ENCODE measurements at places on chromosomes 6 and 20. TPM values are rescaled to one million over a fixed set of nuclear protein-coding genes. Genes with fewer than 3 reads are reported as not detected.

GRCh38 chr6:82570083-82570482 is 206.5 kb downstream of the TPBG start:
- DNase-seq = peak; percentile 17

GRCh38 chr6:31186052-31186734 is 15.7 kb upstream of the POU5F1 start:
- no peak for DNase-seq

DNA sequence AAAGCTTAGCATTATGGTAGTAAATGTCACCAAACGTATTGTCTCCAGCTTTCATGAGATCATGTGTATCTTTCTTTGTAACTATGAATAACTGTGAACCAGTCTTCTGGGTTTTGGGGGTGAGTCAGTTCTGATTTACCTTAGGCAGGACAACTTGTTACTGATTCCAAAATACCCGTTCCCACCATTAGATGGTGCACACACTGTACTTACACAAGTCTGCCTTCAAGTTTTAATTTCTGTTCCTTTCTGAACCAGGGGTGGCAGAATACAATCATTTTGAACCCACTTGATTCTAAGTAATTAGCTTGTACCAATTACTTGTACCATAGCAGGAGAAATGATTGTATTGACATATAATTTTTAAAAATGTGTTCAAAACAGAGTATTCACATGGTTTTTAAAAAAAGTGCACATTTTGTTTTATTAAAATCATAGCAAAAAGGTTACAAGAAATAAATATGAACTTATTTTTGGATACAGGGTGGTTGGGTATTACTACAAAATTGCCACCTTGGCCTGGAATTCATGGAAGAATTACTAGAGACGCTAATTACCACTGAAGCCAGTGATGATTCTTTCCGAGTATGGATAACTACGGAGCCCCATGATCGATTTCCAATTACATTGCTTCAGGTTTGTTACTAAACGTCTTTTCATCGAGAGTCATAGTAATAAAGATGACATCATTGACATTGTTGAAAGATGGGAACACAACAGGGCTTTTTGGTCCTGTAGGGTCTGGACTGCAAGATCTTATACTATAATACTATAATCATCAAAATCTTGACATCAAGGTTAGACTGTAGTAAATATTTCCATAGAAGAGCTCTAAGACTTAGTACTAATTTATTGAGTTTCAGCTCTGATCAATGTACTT is 75.2 kb upstream of the GLP1R start:
- DNase-seq = peak; percentile 63

GRCh38 chr20:23147647-23147963 is 61.5 kb upstream of the CD93 start:
- DNase-seq = no peak

DNA sequence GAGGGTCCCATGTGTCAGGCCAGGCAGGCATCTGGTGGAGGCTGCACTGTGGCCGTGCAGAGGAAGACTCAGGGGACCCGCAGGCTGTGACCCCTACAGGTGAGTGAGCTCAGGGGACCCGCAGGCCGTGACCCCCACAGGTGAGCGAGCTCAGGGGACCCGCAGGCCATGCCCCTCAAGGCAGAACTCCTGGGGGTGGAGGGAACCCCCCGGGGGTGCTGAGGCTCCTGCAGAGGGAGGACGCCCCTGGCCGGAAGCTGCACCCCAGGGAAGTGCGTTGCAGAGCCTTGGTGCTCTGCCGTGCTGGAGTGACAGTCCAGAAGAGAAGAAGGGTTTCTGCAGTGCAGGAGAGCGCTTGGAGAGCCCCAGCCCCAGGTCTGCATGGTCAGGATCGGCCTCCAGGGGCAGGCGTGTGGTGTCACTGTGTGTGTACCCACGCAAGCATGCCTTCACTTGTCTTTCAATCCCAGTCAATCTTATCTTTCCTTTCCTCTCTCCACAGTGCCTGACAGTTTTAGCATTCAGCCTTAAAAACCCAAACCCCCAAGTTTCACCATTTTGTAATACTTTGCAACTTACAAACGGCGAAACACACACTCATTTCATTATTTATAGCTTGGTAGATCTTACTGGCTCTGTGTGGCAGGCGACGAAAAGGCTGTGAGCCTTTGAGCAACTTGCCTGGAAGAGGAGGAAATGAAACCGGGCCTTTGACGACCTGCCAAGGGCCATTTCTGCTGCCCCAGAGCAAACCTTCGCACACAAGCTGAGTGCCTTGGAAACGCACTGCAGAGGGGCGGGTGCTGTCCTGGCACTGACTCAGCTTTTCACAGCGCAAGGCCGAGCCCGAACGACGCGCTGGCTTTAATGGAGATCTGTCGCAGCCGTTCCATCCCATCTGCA is 101.4 kb upstream of the AGPAT4 start:
- DNase-seq = peak; percentile 57

GRCh38 chr6:54719131-54719530 is 127.4 kb upstream of the FAM83B start:
- DNase-seq = no peak

DNA sequence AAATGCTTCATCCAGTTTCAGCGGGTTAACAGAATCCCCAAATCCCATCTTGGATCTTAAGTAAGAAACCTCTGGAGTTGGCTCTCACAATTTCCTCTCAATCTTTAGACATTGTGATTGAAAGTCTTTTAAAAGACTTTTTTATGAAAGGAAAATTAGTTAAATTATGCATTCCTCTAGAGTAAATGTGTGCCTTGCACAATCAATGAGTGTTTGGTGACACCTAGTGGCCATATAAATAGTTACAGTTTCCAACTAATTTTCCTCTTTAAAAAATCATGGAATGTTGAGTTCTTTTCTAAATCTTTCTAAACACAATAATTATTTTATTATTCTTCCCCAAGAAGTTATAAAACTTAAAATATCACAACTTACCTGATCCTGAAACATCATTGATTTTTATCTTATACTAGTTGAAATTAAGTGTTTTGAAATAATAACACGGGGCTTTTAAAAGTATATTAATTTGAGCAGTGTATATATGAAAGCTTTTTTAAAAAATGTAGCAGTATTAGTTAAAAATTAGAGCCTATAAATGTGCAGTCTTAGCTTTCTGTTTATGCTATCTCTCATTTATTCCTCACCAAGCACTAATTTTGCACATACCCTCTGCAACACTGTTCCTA is 66.4 kb downstream of the PKHD1 start:
- DNase-seq = peak; percentile 55

- no peak for DNase-seq
These were observed 324.7 kb upstream of the RUNX2 start for GRCh38 chr6:45003387-45003786.

GRCh38 chr20:61891916-61892649 is 173.6 kb downstream of the TAF4 start:
- no peak for DNase-seq

DNA sequence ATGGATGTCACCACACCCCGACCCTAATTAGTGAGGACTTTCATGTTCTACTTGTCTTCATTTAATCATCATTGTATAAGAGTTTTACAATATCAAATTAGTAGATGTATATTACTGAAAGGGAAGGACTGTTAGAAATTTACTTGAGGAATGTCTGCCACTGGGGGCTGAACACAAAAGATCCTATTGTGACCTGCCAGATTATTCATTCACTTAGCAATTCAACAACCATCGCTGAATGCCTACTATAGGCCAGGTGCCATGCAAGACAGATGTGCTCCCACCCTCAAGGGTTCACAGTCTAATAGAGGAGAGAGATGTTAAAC is 8.0 kb upstream of the RBCK1 start:
- DNase-seq = no peak

- DNase-seq = peak; percentile 61
These were observed 116.3 kb downstream of the ANKRD60 start for GRCh38 chr20:58112017-58112781.

- DNase-seq = no peak
These were observed 49.3 kb downstream of the PHIP start for GRCh38 chr6:79028641-79029314.

DNA sequence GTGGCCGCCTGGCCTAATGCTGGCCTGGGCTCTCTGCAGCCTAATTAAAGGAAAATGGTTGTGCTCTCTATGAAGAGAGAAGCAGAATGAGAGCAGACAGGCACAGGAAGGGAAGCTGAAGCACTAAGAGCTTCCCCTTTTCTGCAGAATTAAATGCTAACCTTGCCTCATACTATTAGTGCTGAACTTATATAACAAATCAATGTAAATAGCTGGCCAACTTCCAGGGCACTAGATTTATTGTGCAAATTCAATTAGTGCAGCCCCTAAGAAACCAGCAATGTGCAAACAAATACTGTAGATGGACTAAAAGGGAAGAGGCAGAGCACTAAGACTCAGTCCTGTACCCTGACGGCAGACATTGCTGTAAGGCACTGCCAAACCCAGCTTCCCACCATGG is 36.1 kb upstream of the INSM1 start:
- no peak for DNase-seq

- no peak for DNase-seq
These were observed 27.8 kb upstream of the KIF16B start for GRCh38 chr20:16601047-16601446.

DNA sequence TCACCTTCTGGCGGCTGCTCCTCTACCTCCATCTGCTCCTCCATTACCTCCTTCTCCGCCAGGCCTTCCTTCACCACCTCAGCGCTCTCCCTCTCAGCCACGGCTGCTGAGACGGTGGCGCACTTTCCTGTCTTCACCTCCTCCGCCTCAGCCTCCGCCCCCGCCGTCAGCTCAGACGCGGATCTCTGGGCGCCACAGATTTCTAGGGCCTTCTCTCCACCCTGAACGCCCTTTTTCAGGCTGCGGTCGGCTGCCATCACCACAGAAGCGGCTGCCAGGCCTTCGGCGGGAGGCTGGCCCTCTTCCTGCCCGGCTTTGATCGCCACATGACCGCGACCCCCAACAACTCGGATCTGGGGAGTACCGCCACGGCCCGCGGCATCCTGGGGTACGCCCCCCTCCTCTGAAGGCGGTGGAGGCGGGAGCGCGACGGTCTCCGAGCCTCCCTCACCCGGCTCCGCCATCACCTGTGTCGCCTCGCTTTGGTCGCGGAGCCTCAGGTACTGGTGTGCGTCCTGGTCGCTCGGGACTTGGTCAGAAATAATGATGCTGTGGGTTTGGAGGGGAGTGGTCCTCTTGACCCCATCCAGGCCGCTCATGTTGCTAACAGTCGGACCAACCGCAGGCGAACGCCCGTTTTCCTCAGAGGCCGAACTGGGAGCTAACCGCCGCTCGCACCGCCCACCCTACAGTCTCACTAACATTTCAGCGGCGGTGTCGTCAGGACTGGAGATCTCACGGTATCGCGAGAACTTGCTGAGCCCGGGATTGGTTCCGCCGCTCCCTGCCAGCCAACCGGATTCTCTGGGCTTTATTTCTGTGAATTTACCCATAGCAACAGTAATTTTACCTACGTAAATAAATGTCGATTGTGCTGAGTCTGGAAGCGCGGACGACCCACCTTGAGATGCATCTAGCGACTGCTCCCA is at the start of gene TSPYL1:
TSS of gene TSPYL1 (minus strand) at position 699 of the 929 bp plus-strand sequence. CDS start at position 599, 100 bp downstream.
- DNase-seq = peak; percentile 97

DNA sequence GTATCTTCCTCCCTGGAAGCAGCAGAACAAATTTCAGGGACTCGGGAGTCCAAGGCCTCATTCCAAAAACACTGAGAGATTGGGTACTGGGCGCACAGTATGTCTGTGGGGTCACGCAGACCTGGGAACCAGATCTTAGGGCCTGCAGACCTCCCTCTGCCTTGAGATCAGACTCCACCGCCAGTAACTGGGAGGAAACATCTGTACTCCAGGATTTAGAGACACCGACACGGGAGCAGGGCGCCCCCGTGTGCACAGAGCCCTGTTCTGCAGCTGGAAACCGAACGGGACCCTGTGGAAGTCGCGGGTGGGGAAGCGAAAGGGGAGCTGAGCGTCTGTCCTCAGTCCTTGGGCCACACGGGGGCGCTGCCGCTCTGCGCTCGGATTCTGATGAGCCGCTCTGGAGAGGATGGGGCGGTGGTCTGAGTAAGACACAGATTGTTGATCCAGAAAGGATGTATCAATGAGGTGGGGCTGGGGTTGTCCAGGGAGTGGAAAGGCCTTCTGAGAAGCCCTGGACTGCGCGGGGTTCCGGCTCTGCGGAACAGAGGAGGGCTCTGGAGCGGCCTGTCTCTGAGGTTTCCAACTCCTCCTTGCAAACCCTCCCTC is 35.7 kb upstream of the HLA-E start:
- peak; percentile 97 for DNase-seq

GRCh38 chr6:83952830-83953229 is 80.7 kb upstream of the MRAP2 start:
- DNase-seq = no peak

Gene DSN1
- 42.4 TPM for total RNA-seq

Gene SLC26A8
- not detected for total RNA-seq

Gene COL9A3
- 11.7 TPM for total RNA-seq

Gene CALHM4
- not detected for total RNA-seq

Gene KCNB1
- 0.81 TPM for total RNA-seq

Gene CCN6
- not detected for total RNA-seq

Gene CASS4
- total RNA-seq = 0.28 TPM

Gene MEI4
- total RNA-seq = not detected

Gene ADGRB3
- total RNA-seq = 7.7 TPM

Gene RNF182
- 20.7 TPM for total RNA-seq

Gene EZR
- 144 TPM for total RNA-seq
